Neuronal stem cell (in vitro differentiated cells): ENCODE measurements at places on chromosomes 7 and 10.

DNA sequence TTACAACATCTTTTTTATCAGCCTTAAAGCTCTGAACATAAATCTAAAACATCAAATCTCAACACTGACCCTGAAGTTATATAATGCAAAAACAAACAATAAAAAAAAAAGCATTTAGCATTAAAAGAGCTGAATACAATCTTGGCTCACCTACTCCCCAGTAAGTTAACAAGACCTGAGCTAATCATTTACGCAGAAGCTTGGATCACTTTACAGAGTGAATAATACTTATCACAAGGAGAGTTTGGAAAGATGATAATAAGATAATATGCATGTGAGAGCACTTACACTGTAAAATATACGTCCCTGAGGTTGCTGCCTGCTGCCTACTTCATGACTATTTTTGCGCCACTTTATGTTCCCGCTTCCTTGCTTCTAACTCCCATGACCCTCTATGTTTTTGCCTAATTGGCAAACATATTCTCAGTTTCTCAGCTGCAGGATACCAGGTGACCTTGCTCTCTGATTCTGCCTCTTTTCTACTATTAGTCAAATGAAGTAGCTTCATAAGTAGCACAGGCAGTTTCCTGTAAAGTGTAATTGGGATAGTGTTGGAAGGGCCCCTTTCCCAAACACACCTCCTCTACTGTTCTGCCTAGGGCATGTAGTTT is 333.6 kb downstream of the LRRTM3 start:
- no peak for DNase-seq

DNA sequence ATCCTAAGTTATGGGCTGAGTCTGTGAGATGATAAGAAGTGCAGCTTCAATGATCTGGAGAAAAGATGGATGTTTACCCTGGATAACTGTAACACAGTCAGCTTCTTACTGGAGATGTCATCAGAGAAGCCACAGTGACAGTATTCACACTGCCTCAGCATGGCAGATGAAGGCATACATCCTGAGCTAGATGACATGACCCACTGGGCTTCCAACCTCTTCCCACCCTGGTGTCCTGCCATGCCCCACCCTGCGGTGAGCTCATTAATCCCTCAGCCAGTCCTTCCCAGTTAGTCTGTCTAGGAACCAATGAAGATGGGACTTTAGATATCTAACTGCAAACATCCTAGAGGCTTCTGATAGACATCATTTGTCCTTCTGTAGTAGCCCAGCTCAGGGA is 213.8 kb downstream of the TAX1BP1 start:
- no peak for DNase-seq

DNA sequence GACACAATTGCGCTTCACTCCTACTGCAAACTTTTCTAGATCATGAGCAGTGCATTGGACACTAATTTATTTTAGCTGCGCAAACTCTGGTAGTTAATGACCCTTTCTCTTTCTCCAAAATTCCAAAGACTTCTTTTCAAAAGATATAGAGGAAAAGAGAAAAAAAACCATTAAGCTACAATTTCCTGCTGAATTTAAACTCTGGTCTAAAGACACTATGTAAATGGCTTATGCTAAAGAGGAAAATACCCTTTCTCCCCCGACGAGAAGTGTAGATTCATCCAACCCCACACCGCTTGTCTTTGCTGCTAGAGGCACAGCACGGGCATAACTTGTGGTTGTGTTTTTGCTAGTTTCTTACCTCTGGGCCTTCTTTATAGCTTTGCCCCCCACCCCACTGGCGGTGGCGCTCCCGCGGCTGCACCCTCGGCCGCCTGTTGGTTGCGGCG is 84.1 kb downstream of the SNX10 start:
- DNase-seq: peak; percentile 48

GRCh38 chr7:133575726-133576440 is 323.0 kb downstream of the EXOC4 start:
- DNase-seq: no peak

- DNase-seq: no peak
Observed at GRCh38 chr10:62959553-62959952, 143.4 kb upstream of the EGR2 start.

DNA sequence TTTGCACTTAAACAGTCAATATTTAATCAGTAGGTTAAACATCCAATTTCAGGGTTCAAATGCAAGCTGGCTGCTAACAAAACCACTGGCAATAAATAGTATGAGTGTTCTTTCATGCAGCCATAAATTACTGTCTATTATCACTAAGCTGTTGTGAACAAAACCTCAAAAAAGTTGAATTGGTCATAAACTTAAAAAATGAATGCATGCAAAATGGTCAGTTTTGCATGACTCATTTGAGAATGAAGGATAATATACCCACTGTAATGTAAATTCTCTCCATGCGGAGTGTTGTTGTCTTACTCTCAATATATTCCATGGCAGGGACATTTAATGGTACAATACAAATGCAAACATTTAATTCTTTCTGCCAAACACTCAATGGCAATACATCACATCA is 226.4 kb downstream of the MAGI2 start:
- DNase-seq: no peak

- no peak for DNase-seq
Observed at GRCh38 chr10:43785252-43785651, 136.6 kb upstream of the ZNF32 start.

DNA sequence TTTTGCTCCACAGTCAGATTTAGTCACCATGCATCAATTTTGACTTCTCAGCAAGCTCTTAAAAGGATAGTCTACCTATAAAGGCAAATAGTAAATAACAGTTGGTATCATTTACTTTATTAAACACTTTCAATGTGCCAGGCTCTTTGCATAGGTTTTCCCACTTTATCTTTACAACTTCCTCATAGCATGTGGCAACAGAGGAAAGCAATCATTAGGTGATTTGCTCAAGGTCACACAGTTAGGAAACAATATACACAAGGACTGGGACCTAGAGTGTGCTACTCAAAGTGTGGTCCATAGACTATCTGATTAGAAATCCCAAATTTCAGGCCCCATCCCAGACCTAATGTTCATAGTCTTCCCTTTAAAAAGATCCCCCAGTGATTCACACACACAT is 212.3 kb downstream of the MTERF1 start:
- DNase-seq: no peak

DNA sequence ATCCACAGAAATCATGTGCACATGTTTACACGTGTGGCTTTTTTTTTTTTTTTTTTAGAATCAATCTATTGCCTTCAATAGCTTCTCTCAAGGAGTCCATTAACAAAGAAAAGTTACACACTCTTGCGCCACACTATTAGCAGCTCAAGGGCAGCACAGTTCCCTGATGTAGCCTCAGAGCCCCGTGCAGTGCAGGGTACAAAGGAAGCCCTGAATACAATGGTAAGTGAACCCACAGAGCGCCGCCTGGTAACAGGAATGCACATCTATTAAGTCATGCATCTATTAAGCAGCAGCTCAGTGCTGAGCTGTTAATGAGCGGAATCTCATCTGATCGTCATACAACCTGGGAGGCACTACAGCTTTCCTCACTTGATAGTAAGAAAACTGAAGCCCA is 113.7 kb upstream of the PDLIM1 start:
- peak; percentile 29 for DNase-seq

DNA sequence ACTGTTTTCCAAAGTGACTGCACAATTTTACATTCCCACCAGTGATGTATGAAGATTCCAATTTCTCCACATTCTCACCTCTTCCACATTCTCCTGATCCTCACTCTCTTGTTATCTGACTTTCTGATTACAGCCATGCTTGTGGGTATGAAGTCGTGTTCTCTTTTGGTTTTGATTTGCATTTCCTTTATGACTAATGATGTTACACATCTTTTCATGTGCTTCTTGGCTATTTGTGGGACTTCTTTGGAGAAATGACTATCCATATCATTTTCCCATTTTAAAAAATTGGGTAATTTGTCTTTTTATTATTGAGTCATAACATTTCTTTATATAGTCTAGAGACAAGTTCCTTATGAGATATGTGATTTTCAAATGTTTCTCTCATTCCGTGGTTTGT is 10.5 kb upstream of the GIMAP8 start:
- no peak for DNase-seq

DNA sequence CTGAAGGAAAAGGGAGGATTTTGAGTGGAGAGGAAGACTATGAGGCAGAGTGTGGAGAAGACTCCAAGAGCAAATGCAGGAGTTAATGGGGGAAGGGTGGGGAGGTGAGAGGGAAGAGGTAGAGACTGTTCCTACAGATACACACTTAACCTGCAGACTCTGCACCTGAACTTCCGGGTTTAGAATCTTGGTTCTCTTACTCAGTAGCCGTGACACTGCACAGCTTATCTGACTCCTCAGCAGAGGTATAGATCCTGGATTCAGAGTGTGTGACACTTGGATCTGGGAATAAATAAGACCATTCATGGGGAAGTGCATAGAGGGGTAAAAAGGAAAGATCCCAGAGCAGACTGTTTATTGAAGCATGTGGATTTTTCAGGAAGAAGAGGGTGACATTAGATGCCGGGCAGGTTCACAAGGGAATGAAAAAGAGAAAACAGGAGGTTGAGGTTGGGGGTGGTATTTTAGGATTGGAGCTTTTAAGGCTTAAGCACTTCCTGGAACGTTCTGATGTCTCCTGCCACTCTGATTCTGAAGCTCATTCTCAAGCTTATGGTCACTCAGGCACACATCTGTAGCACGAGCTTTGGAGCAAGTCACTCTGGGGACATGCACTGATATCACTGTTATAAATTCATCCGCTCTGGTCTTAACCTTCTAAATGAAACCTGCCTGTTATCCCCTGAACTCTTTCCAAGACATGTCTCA is 5.7 kb upstream of the ZC3HAV1L start:
- no peak for DNase-seq

GRCh38 chr7:37484426-37485073 is 35.9 kb upstream of the ELMO1 start:
- DNase-seq: no peak

- DNase-seq: no peak
Observed at GRCh38 chr7:17946591-17946990, 6.3 kb upstream of the SNX13 start.

- DNase-seq: no peak
Observed at GRCh38 chr7:55174856-55175255, 156.0 kb downstream of the EGFR start.

- no peak for DNase-seq
Observed at GRCh38 chr7:4815121-4815520, 39.7 kb downstream of the AP5Z1 start.

DNA sequence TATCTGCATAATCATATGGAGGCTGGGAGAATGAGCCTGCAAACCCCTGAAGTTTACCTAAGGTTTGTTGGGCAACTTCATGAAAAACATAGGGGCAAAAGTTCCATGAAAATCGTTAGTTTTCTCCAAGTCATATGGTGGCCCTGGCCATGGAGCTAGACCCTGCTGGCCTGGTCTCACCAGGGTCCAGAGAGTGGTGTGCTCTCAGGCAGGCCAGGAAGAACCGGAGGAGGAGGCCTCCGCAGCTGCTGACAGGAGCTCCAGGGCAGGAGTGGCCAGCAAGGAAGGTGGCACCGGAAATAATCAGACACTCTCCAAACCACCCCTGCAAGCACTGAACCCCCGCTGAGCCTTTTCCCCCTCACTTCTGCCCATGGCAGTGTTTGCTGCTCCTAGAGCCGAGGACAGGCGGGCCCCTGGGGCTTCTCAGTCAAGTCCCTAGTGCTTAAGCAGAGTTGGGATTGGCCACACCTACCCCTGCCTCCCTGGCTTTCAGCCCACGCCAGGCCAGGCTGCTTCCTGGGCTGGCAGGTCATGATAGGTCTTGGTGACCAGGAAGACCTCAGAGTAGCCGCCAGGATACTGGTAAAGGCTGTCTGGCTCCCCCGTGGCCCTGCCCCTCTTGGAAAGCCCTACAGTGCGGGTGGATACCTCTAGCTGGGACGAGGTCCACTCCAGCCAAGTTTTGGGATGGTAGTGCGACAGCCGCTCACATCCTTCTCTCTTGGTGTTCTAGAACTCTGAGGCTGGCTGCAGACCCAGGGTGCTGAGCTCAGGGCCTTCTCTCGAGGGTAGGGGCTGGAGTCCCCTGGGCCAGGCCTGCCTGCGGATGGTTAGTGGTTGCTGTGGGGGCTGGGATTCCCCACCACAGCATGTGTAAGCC is 242.8 kb downstream of the MGMT start:
- DNase-seq: no peak

GRCh38 chr10:110853921-110854605 is 17.7 kb upstream of the PDCD4 start:
- no peak for DNase-seq

DNA sequence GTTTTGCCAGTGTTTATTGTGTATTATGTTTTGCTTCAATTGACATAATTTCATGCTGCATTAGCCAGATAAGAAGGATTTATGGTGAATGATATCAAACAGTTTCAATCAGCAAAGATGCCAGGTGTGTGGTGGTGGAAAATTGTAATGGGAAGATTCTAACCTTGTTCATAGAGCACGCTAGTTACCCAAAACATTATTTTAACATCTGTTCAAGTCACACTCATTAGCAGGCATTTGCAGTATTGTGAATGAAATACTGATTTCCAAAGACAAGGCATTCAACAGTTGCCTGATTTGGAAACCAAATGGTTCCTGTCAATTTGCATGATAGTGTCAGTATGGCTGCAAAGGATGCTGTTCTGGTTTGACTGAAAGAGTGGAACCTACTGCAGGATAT is 129.7 kb downstream of the EPC1 start:
- DNase-seq: no peak

DNA sequence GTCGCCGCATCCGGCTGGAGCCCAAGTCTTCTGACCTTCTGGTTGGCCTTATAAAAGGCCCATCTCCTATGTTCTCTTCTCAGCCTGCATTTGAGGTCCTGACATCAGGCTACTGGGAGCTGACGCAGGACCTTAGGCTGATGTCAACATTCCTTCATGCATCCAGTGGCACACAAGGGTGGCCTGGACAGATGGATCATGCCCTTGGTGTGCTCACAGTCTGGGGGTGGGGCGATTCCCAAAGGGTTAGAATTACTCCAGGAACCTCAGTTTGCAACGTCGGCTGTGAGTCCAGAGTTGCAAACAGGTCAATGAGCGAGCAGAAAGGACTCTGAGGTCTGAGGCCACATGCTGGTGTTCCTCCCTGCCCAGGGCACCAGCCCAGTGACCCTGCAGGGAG is 8.2 kb upstream of the CLIP2 start:
- DNase-seq: no peak

GRCh38 chr7:86749741-86750665 is 106.3 kb downstream of the GRM3 start:
- no peak for DNase-seq

DNA sequence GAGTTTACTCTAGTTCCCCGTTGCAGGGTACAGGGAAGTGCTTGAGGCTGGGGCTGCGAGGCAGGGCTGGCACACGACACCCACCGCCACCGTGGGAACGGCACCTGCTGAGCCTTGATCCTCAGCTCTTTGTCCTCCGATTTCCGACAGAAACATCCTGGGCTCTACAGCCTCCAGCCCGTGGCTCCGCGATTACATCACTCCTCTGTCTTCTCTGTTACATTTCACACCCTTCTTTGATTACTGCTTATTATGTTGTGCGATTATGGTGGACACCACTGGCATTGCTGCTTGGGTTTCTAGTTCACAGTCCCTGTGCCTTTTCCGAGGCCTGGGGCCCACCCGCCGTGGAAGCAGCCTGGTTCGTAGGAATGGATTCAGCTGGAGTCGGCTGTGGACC is 26.9 kb downstream of the FKBP6 start:
- no peak for DNase-seq
